GM04504 (cell line): ENCODE measurements at places on chromosomes 7 and 10.

DNA sequence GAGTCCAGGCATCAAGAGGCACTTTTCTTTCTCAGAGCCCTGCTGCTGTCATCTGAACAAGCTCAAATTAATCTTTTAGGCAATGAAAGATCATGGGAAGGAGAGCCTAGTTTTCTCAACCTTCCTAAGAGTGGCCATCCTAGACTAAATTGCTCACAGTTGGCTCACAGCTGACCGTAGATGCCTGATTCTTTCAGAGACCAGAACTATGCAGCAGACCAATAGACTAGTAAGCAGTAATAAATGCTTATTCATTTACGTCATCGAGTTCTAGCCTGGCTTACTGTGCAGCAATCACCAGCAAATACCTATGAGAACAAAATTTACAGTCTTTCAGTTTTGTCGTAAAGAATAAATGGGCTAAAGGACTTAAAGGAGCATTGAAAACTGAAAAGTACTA is 602.9 kb upstream of the GHITM start:
- peak; percentile 76 for DNase-seq

GRCh38 chr7:137025469-137026175 is 157.2 kb downstream of the CHRM2 start:
- no peak for DNase-seq

DNA sequence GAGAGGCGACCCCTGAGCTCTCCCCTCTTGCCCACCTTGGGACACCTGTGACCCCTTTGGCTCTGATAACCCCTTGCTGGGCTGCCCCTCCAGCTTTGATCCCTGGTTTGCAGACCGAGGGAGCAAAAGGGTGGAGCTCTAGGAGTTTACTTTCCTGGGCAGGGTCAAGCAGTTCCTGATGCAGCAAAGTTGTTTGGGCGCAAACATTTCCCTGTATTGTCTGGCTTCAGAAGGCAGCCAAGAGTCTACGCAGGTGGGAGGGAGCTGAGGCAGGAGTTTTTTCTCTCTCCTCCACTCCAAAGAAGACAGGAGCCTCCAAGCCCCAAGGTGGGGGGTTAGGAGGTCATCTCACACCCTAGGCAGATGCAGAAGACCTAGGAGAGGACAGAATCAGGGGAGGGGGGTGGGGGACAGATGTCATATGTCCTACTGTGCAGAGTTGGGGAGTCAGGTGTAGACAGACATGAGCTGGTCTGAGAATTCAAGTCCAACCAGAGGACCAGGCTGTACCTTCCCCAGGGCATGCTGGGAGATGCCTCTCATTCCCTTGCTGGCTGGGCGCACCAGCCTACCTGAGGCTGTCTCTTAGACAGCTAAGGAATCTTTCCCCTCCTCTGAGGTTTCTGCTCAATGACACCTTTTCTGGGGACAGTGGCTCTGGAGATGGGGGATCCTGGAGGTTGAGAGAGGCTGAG is 20.5 kb downstream of the TMEM270 start:
- DNase-seq: no peak

DNA sequence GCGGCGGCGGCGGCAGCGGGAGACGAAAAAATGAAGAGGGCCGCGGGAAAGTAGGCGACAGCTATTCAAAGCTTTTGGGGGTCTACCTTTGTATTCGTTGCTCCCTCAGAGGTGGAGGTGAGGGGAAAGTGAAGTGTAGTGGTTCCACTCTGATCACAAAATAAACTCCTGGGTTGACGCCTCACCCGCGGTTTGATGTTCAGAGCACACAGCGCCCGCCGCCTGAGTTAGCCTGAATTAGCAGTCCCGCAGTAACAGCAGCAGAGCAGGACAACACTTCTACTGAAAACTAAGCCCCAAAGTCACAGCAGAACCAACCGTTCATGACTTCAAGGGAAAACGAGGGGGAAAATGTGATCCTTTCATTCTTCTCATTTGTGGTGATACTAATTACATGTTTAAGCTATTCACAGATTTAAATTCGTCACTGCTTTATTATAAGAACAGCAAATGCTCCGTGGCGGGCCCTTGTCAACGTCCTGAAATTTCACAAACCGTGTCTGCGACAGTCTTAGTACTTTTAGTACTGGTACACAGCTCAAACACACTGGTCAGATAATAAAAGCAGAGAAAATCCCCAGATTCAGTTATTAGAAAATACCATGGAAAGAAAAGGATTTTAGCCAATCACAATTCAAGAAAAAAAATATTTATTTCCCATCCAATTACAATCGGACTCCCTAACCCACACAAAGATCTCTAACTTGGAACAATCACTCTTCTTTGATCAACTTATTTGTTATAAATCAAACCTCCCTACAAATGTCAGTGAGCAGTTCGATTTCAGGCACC is 563 bp upstream of the JMJD1C start:
- DNase-seq: peak; percentile 31

DNA sequence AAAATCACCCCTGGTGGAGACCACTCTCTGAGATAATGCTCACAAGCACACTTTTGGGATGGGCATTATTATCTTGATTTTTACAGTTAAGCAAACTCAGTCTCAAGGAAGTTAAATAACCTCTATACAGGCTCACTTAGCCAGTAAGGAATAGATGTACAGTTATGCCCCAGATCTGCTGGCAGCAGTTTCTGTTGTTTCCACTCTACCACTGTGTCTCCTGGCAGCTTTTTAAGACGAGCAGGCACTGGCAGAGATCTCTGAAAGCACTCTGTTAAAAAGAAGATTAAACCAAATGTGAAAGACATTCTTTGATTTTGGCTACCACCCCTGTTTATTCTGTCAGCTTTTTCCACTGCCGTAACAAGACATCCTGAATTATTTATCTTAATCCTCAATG is 73.2 kb downstream of the SRI start:
- DNase-seq: no peak

DNA sequence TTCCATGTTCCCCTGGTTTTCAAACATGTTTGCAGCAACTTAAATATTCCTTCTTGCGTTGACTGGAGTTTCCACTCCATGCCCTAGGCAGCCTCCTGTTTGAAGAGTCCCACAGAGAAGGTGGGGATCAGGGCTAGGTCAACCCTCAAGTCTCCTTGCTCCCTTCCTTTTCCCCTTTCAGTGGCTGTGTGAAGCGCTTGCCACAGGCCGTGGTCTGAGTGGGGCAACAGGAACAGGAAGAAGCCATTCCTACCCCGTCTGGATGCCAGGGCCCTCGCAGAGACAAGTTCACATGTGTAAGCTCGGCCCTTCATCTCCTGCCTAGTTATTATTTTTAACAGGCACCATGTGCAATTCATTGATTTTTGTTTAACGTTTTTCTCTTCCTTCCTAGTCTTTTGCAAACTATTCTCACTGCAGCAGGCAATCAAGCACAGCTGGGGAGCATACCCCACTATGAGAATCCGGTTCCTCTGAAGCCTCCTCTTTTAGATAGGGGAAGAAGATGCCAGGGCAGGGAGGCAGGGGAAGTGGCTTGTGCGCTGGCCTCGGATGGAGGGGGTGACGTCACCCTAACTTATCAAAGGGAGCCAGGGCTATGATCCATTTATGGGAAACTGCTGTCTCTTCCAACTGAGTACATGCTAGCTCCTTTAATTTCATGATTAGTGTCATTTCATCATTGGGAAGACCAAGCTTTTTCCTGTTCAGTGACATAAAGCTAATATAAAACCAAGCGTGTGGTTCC is 64.2 kb downstream of the PRLHR start:
- DNase-seq: no peak

DNA sequence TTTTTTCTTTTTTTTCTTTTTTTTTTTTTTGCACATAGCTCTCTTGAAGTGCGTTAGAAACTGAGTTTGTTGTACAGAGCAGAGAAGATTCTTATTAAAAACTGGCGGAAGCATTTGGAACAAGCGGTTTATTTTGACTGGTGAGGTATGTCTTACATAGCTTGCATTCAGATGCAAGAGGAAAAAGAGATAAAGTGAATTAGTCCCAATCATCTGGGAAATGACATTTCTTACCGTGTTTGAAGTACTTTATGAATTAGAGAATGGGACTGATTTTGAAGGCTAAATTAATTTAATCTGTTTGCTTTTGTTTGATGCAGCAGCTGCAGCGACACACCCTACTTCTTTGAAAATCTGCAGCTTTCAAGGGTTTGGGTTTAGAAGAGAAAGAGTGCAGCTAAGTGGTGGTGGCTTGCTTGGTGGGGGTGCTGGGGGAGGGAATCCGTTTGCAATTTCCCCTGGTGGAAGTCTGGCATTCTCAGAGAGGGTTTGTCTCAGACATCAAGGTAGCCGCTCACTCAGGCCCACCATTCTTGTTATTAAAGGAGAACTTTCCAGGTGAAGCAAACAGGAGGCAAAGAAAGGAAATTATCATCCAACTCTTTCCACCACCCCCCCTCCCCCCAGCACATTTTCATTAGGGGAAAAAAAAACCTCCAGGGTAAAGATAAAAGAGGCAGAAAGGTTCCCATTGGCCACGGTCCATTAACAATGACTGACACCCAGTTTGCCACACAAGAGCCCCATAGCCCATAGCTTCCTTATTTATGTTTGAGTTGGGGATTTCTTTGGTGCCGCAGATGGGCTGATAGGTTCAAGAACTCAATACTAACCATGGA is 231.7 kb downstream of the SKIDA1 start:
- DNase-seq: no peak

DNA sequence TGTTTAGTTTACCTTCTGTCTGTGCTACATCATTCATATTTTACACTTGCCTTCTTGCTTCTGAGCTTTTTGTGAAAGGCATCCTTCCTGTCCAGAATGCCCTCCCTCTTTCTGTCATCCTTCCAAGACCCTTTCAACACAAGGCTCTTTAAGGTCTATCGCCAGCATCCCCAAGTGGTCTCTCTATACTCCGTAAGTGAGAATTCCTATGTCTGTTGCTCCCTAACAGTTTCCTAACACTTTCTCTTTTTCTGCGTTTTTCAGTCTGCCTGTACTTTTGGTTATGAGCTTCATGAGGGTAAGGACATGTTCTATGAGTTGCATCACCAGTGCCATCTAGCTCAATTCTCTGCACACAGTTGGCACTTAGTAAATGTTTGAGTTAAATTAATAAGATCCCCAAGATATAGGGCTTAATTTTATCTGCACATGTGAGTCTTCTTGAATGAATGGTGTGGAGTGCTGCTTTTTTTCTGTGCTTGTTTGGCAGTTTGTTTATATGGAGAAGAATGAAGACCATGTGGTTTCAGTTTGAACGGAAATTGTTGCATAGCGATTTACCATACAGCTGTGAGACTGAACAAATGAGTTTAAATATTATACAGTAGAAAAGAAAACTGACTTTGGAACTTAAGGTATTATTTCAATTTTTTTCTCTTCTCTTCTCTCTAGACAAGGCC is 29.4 kb downstream of the RABGEF1 start:
- DNase-seq: peak; percentile 21

DNA sequence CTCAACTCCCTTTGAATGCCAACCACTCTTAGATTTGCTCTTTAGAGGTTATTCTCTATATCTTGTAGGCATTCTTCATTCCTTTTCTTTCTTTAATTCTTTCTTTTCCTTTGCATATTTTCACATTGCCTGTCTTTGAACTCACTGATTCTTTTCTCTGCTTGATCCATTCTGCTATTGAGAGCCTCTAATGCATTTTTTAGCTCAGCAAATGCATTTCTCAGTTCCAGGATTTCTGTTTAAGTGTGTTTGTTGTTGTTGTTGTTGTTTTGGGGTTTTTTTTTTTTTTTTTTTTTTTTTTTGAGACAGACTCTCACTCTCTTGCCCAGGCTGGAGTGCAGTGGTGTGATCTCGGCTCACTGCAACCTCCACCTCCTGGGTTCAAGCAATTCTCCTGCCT is 71.6 kb downstream of the FBXL13 start:
- DNase-seq: no peak

DNA sequence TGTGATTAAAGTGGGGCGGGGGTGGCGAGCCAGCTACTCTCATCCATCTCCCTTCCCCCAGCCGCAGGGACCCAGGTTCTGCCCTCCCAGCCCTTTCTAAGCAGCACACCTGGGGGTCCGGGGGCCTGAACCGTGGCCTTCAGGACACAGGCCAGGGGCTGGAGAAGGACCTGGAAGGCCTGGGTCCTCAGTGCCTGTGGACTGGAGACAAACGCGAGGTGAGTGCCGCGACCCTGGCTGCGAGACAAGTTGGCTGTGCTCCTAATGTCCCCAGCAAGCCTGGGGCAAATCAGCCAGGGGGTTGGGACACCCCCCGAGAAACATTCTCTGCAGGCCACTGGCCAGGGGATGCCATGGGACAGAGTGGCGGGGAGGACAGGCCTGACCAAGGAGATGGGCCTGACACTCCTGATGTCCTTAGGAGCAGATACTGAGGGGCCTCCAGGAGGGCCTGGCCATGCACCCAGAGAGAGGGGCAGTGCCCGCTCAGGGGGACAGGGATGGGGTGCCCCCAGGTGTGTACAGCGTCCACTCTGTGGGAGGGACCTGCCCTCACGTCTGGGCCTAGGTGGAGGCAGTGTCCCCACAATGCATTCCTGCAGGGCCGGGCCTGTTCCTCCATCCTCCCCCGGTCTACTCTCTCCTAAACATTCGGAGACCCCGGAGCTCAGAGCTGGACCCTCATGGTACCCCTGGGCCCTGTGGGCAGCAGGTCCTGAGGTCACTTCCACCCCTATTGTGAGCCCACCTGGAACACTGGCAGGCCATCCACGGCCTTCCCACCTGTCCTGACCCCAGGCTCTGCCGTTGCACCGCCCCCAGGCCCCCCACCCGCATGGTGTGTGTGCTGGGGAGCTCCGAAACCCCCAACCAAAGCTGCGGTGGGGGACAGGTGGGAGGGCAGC is 13.1 kb downstream of the BRAT1 start:
- DNase-seq: no peak

GRCh38 chr10:5281356-5281755 is 83.4 kb upstream of the UCN3 start:
- DNase-seq: no peak

- DNase-seq: no peak
Measured at GRCh38 chr7:150586785-150587152, 19.6 kb downstream of the GIMAP4 start.

DNA sequence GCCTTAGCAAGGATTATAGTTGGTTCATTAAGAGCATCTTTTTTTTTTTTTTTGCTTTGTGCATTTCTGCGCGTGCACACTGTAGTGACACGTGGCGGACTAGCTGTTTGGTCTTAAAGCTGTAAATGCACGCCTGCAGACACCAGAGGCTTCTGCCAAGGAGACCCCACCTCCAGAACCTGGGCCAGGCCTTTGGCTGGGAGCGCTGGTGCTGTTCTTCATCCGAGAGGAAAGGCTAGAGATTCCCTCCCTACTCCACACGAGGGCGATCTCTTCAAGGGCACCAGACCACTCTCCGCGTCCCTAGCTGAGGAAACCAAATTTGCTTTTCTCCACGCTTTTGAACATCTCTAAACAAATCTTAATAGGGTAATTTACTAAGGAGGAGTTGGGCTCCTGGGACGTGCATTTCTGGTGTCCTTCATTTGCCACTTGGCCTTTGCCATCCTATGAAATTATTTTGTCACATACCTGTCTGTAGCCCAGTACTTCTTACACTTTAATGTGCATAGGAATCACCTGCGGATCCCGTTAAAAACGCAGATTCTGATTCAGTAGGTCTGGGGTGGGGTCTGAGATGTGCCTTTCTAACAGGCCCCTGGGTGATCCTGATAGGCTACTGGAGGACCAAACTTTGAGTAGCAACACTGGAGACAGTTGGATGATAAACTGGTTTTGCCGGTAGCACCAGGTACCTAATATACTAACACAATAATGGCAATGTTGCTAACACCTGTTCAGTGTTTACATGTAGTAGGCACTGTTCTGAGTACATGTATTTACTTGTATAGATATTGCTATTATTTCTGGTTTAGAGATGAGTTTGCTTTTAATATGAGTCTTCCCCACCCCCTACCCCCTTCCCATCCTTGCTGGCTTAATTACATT is 1.3 kb upstream of the SLC26A5 start:
- peak; percentile 18 for DNase-seq
